Natural killer cell treated with Interleukin-12 subunit alpha and Interleukin-12 subunit beta and Interleukin-15 and Interleukin-18, amount 100 ng/mL, for 72 hours (primary cell): ENCODE measurements at places on chromosomes 6 and 20. TPM values are rescaled to one million over a fixed set of nuclear protein-coding genes. Genes with fewer than 3 reads are reported as not detected.

GRCh38 chr20:1526310-1526709 lies 31.2 kb downstream of the SIRPD start:
- H3K36me3 ChIP-seq = no peaks in the 10 kb centered on the region
- peaks cover 24% of the 10 kb centered on the region for H3K27me3 ChIP-seq
- H3K4me3 ChIP-seq = no peak overlapping the region
- H3K4me1 ChIP-seq = no peaks in the 10 kb centered on the region
- H3K27ac ChIP-seq = no peak overlapping the region

DNA sequence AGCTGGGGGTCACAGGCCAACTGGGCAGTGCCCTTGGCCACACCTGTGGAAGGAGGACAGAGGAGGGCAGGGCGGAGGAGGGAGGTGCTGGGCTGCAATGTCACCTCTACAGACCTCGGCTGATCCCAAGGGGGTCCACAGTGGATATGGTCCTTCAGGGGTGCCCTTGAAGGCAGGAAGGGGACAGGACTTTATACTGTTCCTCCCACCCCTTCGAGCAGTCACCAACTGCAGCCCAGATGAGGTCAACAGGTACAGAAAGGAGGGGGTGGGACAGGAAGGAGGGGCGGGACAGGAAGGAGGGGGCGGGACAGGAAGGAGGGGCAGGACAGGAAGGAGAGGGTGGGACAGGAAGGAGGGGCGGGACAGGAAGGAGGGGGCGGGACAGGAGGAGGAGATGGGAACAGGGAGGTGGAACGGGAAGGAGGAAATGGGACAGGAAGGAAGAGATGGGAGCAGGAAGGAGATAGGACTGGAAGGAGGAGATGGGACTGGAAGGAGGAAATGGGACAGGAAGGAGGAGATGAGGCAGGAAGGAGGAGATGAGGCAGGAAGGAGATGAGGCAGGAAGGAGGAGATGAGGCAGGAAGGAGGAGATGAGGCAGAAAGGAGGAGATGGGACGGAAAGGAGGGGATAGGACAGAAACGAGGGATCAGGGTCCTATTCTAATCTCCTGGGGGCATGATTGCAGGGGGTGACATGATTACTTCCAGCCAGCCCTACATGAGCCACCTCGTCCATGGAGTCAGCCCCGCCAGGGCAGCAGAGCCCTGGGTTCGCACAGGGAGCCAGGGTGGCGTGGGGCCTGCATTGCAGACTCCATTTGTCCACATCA lies 19.4 kb upstream of the MRGBP start:
- peak overlapping the region; percentile 92 for H3K27ac ChIP-seq
- no peak for DNase-seq
- no peaks in the 10 kb centered on the region for H3K36me3 ChIP-seq
- H3K4me3 ChIP-seq = peak overlapping the region; percentile 76
- peaks cover 2% of the 10 kb centered on the region for H3K27me3 ChIP-seq

- H3K36me3 ChIP-seq = no peaks in the 10 kb centered on the region
- DNase-seq = no peak
- no peak overlapping the region for H3K4me3 ChIP-seq
- no peak overlapping the region for H3K27ac ChIP-seq
- H3K4me1 ChIP-seq = no peaks in the 10 kb centered on the region
Observed at GRCh38 chr6:166601956-166602355, 15.5 kb upstream of the RAMACL start.

DNA sequence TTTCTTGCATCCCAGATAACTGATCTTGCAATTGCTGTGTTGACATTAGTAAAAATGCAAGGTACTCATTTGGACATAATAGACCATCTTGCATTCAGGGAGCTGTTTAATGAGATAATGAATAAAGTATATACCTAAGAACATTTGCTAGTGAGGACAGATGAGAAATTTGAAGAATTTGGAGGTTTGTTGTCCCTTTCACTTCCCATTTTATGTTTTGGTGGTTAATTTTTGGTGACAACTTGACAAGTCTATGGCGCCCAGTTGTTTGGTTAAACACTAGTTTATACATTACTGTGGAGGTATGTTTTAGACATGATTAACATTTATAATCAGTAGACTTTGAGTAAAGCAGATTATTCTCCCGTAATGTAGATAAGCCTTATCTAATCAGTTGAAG lies 300.2 kb upstream of the SYNCRIP start:
- H3K4me3 ChIP-seq = no peak overlapping the region
- H3K27me3 ChIP-seq = no peaks in the 10 kb centered on the region
- DNase-seq = no peak
- H3K4me1 ChIP-seq = no peaks in the 10 kb centered on the region

GRCh38 chr6:160239929-160240690 lies 18.5 kb downstream of the SLC22A2 start:
- peaks cover 6% of the 10 kb centered on the region for H3K36me3 ChIP-seq
- no peak for DNase-seq
- no peak overlapping the region for H3K27ac ChIP-seq
- H3K4me3 ChIP-seq = no peak overlapping the region

DNA sequence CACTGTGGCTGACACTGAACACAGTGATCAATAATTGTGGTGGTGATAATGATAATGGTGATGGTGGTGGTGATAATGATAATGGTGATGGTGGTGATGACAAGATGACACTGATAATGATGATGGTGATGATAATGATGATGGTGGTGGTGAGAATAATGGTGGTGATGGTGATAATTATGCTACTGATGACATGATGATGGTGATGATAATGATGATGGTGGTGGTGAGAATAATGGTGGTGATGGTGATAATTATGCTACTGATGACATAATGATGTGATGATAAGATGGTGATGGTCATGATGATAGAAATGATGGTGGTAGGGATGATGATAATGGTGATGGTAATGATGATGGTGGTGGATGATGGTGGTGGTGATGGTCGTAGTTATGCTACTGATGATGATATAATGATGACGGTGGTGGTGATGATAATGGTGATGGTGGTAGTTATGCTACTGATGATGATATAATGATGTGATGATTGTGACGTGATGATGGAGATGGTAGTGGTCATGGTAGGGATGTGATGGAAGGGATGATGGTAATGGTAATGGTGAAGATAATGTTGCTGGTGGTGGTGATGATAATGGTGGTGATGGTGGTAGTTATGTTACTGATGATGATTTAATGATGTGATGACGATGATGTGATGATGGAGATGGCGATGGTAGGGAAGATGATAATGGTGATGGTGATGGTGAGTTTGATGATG lies 356.5 kb upstream of the CDH4 start:
- no peaks in the 10 kb centered on the region for H3K36me3 ChIP-seq
- DNase-seq = no peak
- no peak overlapping the region for H3K27ac ChIP-seq
- H3K4me3 ChIP-seq = no peak overlapping the region
- no peaks in the 10 kb centered on the region for H3K27me3 ChIP-seq

- H3K4me1 ChIP-seq = no peaks in the 10 kb centered on the region
- no peak overlapping the region for H3K27ac ChIP-seq
- DNase-seq = no peak
- no peaks in the 10 kb centered on the region for H3K36me3 ChIP-seq
- no peak overlapping the region for H3K4me3 ChIP-seq
- peaks cover 27% of the 10 kb centered on the region for H3K27me3 ChIP-seq
Observed at GRCh38 chr20:48115502-48115901, 330.2 kb upstream of the SULF2 start.

- H3K27me3 ChIP-seq = peaks cover 7% of the 10 kb centered on the region
- H3K27ac ChIP-seq = no peak overlapping the region
- DNase-seq = no peak
Observed at GRCh38 chr6:21402368-21402767, 191.2 kb upstream of the SOX4 start.

- peak overlapping the region; percentile 77 for H3K27ac ChIP-seq
- no peaks in the 10 kb centered on the region for H3K27me3 ChIP-seq
- H3K4me1 ChIP-seq = peaks cover 41% of the 10 kb centered on the region
- no peak for DNase-seq
- no peaks in the 10 kb centered on the region for H3K36me3 ChIP-seq
Observed at GRCh38 chr20:41135187-41135887, 2.0 kb upstream of the PLCG1 start.

DNA sequence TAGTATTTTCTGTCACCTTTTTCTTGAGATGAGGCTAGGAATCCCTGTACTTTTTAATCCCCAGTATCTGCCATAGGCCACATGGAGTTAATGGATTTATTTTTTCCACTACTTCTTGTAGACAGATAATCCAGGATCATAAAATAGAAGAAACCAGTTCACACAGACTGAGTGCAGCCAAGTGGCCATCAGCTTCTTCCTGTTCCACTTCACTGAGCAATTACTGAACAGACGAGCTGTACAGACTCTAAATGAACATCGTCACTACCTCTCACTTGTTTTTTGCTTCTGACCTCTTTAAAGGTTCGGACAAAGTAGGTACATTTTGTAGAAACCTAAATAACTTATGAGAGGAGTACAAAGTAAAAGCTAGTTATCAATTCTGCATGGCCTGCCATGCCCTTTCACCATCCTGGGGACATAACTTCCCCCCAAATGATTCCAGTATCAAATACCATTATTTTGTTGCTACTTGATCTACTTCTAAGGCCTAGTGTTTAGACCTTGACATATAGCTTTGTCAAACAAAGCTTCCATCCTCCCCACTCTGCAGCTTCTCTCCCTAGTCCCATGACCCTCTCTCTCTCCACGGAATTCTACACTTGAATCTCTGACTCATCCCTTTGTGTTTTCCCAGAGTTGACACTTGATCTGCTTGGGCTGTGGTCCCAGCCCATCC lies 34.4 kb upstream of the ARHGAP18 start:
- peaks cover 23% of the 10 kb centered on the region for H3K4me1 ChIP-seq
- no peaks in the 10 kb centered on the region for H3K27me3 ChIP-seq
- no peaks in the 10 kb centered on the region for H3K36me3 ChIP-seq
- H3K4me3 ChIP-seq = no peak overlapping the region
- DNase-seq = no peak

DNA sequence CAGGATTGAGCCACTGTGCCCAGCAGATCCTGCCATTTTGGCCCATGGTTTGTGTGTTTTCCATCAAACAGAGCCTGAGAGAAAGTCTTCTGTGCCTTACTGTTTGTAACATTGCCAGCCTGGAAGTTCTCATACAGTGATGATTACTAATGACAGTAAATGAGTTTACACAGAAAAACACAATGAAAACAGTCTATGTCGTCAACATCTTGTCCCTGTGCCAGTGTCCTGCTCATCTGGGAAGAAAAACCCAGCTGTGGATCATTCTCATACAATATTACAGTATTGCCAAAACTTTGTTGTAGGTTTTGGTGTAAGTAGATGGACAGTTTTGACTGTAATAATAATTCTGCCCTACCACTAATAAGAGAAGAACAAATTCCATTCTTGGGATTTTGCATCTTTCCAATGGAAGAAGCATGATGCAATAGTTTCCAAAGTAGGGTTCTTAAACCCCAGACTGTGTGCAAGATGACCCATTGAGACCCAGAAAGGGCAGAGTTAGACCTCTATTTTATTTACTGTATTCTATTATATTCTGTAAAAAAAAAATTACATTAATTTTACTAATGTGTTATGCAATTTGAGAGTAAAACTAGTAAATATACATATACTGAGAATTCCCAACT lies 135.0 kb upstream of the JARID2 start:
- no peaks in the 10 kb centered on the region for H3K36me3 ChIP-seq
- H3K27me3 ChIP-seq = no peaks in the 10 kb centered on the region
- H3K4me3 ChIP-seq = no peak overlapping the region
- H3K27ac ChIP-seq = no peak overlapping the region
- DNase-seq = no peak

GRCh38 chr6:43990627-43991619 lies 136.3 kb downstream of the MRPL14 start:
- no peaks in the 10 kb centered on the region for H3K36me3 ChIP-seq
- H3K27ac ChIP-seq = no peak overlapping the region
- DNase-seq = no peak
- no peak overlapping the region for H3K4me3 ChIP-seq
- H3K4me1 ChIP-seq = peaks cover 7% of the 10 kb centered on the region
- peaks cover 2% of the 10 kb centered on the region for H3K27me3 ChIP-seq

GRCh38 chr6:14880052-14880451 lies 365.8 kb upstream of the JARID2 start:
- H3K4me1 ChIP-seq = peaks cover 38% of the 10 kb centered on the region
- DNase-seq = no peak
- H3K27ac ChIP-seq = no peak overlapping the region
- H3K36me3 ChIP-seq = no peaks in the 10 kb centered on the region
- H3K27me3 ChIP-seq = no peaks in the 10 kb centered on the region
- H3K4me3 ChIP-seq = no peak overlapping the region

ZSCAN23 gene
- total RNA-seq = 0.40 TPM

OGFR gene
- 88.7 TPM for total RNA-seq

CRISP3 gene
- not detected for total RNA-seq
